ENCODE measurements at places on chromosomes 7 and 10.
A peak's percentile ranks its signal among the peaks of the same experiment; 100 is the strongest.

DNA sequence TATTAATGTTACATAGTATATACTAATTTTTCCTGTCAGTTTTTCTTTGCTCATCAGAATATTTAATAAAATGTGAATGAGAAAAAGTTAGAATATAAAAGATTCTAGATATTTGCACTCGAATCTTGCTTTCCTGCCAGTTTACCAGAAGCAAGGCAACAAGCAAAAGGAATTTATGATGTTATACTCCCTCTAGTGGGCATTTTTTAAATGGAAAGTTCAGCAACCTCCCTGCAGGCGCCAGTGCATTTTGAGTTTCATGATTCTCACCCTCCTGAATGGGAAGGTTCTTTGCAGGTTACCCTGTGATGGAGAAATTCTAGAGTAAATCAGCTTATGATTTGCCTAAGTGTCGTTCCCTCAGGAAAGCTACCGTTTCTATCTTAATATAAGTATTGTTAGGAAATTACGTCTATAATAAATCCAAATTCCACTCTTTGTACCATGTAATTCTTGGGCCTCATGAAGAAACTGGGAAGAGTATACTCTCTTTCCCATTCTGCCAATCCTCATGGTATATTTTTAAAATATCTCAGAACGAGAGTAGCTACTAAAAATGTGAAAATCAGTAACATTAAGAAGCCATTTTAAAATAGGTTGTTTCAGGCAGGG, 350.0 kb downstream of the CRPPA start:
- peak; percentile 42 for DNase-seq

DNA sequence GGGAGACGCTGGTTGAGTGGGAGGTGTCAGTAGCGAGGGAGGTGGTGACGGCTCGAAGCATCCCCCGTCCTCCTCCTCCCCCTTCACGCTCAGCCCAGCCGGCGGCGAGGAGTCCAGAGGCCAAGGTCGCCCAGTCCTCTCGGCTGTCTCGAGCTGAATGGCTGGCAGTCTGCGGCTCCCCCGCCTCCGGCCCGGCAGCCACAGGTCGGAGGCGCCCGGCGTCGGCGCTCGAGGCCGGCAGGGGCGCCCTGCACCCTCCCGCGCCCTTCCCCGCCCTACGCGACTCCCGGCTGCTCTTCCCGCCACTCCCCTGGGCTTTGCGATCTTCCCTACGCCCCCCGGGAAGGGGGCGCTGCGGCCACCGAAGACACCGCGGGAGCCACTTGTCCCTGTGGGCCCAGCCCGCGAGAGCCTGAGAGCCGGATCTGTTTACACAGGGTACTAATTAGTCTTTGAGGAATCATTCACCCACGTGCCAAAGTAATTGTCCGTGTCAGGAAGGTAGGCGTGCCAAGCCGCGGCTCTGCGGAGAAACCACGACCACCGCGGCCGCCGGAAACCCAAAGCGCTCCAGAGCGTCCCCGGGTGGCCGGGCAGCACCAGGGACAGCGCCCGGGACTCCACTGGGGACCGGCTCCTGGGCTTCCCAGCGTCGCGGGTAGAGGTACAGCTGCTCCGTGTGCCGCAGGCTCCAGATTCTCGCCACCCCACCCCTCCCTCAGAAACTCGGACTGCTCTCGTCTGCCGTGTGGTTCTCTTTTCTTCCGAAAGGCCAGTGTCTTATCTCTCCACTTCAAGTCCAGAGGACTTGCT, at the start of gene NXPH1:
Gene NXPH1 (plus strand): TSS at position 133 of the 813 bp plus-strand sequence.
- DNase-seq: peak; percentile 82

- DNase-seq: no peak
Observed at GRCh38 chr7:8084836-8085235, 116.2 kb downstream of the GLCCI1 start.

GRCh38 chr7:30467271-30467670, 11.3 kb downstream of the NOD1 start:
- no peak for DNase-seq

DNA sequence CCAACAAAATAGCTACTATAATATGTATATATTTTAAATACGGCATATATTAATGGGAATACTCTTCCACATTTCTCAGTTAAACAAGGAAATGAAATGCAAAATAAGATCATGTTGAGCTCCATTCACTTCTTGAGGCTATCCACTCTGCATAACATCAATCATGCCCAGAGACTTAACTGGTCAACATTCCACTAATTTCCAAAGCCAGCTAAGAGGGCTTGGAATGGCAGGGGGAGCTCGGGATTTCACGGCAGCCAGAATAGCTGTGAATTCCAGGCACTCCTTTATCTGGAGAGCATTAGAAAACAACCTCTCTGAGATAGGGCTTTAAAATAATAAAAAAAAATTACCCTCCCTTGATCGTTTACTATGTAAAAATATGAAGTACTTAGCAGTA, 194.9 kb upstream of the CDCA7L start:
- DNase-seq: peak; percentile 20

DNA sequence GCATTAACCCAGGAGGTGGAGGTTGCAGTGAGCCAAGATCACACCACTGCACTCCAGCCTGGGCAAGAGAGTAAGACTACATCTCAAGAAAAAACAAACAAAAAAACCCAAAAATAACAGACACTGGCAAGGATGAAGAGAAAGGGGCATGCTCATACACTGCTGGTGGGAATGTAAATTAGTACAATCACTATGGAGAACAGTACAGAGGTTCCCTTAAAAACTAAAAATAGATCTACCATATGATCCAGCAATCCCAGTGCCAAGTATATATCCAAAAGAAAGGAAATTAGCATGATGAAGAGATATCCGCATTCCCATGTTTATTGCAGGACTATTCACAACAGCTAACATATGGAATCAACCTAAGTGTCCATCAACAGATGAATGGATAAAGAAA, 66.4 kb upstream of the PLA2G12B start:
- DNase-seq: no peak

DNA sequence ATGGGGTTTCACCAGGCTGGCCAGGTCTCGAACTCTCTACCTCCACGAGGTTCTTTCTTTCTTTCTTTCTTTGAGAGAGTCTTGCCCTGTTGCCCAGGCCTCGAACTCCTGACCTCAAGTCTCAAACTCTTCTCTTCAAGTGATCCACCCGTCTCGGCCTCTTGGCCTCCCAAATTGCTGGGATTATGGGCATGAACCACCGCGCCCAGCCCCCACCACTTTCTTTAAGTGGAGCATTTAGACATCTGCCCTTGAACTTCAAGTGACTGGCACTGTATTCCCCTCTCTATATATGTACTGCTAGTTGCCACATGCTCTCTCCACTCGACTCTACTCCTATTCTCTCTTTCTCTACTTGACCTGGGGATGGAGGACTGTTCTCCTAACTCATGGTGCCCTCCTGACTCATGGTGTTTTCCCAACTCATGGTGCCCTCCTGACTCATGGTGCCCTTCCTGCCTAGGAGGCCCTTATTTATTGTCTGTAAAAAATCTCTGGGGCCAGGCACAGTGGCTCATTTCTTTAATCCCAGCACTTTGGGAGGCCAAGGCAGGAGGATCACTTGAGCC, 19.3 kb upstream of the ACHE start:
- no peak for DNase-seq

DNA sequence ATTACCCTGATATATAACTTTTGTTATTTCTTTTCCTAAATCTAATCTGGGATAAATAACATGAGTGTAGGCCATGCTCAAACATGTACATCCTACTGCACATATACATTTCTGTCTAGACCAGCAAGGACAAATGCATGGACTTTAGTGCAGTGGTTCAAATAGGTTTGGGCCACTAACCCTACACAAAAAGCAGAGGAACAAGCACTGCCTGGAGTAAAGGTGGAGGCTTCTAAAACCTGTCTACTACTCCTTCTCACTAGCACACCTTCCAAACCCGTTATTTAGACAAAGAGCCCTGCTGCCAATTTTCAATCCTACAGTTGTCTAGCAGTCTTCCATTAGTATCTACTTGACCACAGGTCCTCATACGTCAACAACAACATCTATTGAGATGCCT, 34.8 kb downstream of the SGCE start:
- DNase-seq: no peak

DNA sequence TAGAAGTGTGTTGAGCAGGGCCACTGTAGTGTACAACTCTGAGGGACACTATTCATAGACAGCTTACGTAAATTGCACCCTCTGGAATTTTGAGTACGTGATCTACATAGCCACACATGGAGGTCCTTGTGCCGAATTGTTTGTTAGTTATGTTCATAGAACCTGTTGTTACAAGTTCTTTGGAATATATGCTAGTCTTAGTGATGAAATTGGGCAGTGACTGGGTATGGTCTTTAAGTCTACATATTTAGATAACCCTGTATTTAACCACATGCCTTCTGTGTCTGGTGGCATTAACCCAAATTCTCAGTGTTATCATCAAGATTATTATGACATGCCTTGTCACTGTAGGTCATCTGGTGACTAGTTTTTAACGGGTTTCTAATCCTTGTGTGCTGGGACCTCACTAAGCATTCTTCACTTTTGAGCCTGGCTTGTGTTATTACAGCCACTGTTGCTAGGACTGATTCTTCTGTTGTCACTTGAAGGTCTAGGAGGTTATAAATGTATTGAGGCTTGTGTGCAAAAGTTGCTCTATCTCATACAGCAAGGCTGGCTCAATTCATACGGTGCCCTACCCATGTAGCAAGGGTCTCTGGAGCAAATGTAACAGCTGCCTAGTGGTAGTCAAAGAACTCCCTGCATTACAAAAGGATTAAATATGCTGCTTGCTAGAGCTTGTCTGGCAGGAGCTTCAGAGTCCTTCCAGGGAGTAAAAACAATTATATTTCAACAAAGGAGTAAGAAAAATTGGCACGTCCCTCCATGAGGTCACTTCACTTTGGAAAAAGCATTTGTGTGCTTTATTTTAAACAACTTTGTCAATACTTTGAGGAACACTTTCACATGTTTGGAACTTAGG, 65.4 kb downstream of the CDK14 start:
- peak; percentile 19 for DNase-seq

DNA sequence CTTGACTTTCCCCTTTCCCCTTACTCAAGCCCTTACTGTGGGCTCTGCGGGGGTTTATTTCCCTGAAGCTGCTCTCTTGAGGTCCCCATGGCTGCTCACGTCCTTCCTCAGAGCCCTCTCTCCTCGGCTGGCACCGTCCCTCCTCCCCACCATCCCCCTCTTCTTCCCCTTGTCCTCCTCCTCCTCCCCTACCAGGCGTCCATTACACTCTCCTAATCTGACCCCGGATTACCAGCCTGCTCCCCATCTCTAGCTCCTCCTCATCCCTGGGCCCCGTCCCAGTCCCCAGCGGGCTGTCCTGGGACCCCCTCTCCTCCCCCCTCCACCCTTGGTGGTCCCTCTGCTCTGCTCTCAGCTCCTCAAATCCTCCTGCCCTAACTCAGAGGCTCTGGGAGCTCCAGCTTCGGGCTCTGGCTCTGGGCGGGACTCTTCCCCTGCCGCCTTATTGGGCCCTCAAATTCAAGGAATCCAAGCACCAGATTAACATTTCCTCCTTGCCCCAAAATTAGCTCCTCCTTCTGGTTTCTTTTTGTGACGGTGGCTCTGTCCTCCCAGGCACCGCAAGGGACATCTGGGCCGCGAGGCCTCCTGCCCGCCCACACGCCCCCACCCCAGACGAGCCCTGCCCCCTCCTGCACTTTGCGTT, 48.5 kb upstream of the LEP start:
- no peak for DNase-seq

DNA sequence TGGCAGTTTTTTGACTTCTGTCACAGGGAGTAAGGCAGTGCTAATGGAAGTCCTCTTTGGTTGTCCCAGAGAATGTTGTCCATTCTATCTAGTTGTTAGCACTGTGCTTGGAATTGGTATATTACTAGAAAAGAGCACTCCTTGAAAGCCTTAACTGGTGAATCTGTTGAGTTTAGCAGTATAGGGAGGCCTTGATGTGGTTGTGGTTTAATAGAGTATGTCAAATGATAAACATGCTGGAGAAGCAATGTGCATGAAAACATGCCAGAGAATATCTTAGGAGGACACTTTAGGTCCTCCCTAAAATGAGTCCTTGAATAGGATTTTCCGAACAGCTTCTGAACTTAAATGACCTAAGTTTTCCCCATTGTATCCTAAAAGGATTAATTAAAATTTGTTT, 98.6 kb downstream of the BTRC start:
- no peak for DNase-seq

DNA sequence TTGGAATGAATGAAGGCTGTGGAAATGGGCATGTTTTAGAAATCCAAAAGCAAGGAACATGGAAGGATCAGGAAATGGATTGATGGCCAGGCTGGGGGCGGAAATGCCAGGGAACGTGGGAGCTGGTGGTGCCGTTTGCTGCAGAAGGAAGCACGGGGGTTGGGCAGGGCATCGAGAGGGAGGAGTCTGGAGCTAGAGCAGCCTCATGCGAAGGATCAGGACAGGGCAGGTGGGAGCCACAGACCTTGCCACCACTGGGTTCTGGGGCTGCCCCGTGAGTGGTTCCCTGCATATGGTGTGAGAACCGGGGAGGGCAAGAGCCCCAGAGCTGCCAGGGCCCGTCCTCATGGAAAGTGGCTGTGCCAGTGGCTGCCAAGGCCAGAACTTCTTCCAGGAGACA, 193.8 kb upstream of the ZNF32 start:
- DNase-seq: no peak

- no peak for DNase-seq
Observed at GRCh38 chr7:150379441-150380379, 580 bp downstream of the ZNF775 start.

DNA sequence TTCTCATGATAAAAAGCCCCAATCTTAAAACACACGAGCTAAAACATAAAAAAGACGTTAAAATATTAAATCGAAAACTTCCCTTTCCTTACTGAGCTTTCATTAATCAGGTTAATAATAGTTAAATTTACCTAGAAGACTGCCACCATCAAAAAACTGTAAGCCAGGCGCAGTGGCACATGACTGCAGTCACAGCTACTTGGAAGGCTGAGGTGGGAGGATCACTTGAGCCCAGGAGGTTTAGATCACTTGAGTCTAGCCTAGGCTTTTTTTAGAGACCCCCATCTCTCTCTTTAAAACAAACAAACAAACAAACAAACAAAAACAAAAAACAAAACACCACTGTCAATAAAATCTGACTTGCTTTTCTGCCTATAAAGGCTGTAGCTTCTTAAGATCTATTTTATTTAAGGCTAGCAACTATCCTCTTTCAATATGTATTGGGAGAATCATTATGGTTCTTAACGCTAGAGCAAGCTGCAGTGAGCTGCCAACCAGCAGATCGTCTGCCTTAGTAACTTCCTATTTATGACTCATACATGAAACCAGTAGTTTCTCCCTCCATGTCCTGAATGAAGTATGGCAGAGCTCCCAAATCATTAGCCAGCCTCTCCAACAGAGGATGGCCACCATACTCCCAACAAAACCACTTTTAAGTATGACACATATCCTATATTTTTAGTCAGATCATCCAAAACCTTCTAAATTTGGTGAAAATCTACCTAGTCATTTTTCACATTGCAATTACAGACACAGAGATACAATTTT, 163.7 kb downstream of the SRPK2 start:
- DNase-seq: no peak

GRCh38 chr7:156560075-156560474, 80.5 kb upstream of the RNF32 start:
- peak; percentile 64 for DNase-seq

- DNase-seq: no peak
Observed at GRCh38 chr10:127990846-127991542, 84.1 kb downstream of the PTPRE start.

GRCh38 chr7:116528008-116528789, 3.4 kb downstream of the CAV1 start:
- no peak for DNase-seq

GRCh38 chr10:34205452-34205851, 609.6 kb downstream of the PARD3 start:
- no peak for DNase-seq

Data from iPS-NIHi11 (cell line).